ENCODE measurements at places on chromosomes 7 and 10.

- DNase-seq: no peak
These were observed 6.4 kb downstream of the ZSCAN25 start for GRCh38 chr7:99623091-99623693.

DNA sequence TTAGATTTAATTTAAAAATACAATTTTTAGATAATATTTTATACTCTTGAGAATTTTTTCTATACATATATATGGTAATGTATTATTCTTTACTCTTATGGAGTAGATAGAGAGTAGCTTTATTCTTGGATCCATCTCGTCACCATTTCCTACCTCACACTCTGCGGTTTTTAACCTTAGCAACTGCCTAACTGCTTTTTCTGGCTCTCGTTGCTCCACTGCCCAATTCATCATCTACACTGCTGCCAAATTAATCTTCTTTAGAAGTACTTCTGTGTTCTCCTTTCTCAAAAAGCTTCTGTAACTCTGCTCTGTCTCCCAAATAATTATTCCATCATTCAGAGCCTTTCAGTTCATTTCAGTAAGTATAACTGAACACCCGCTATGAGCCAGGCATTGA lies 35.3 kb downstream of the CAPZA2 start:
- peak; percentile 27 for DNase-seq

DNA sequence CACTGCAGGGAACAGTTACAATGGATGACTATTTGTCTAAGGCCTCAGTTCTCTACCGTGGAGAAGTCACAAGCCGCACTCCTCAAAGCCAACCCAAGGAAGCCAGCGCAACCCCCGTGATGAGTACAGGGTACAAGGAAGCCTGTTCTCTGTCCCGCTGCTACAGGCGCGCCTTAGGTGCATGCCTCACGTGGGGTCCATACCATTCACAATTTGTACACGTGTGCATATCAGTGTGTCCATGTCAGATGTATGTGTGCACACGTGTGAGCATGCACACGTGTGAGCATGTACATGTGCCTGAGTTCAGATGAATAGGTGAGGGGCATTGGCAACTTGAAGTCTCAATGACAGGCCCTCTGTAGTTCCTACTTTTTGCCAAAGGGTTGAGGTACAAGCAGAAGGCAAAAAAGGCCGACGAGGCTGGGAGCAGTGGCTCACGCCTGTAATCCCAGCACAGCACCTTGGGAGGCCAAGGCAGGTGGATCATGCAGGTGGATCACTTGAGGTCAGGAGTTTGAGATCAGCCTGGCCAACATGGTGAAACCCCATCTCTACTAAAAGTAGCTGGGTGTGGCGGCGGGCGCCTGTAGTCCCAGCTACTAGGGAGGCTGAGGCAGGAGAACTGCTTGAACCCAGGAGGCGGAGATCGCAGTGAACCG lies 62.8 kb downstream of the CTBP2 start:
- DNase-seq: no peak

DNA sequence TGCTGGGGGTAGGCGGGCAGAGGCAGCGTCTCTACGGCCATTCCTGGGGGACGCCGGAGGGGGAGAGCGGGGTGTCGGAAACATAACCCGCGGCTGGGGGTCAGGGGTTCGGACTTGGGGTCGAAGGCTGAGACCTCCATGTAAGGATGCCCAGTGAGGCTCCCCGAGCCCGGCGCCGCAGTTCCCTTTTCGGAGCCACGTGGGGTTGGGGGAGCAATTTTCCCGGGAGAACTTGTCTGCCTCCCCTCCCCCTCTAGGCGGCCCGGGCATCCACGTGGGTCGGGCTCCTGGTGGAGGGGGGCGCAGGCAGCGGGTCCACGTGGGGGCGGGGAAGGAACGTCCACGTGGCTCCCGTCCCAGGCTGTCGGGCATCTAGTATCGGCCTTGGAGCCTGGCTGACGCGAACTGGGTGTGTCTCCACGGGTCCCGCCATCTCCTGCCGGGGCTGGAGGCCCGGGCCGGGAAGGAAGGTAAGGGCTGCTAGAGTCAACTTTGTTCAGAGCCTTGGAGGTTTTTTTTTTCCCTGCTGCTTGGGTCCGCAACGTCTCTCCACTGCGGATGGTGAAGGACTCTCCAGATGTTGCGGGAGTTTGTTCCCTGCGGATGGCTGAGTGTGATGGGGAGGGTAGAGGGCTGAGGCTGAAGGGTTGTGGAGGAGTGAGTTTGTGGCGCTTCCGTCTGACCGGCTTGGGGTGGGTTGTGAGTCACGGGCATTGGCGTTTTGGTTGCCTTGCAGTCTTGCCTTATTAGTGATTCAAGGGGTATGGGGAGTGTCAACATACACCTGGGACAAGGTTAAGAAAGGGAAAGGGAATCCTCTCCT lies 744 bp downstream of the PPRC1 start:
- peak; percentile 42 for DNase-seq

DNA sequence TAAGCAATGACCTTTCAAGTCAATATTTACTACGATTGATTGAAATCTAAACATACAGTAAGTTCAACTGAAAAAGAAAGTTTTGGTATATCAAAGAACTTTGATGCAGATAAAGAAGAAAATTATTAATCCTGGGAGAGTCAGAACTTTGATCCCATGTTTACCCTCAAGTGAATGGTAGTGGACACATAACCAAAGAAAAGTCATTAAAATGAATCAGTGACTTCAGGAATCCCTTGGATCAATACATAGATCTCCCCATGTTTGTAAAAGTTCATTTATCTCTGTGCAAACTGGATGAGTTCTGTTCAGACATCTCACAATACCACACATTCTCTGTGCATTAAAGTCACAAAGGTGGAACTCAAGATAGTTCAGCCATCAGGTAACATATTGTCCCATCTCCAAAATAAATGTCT lies 75.5 kb upstream of the RELN start:
- DNase-seq: no peak

GRCh38 chr7:127652333-127653248 lies 597 bp downstream of the SND1 start:
- DNase-seq: no peak

DNA sequence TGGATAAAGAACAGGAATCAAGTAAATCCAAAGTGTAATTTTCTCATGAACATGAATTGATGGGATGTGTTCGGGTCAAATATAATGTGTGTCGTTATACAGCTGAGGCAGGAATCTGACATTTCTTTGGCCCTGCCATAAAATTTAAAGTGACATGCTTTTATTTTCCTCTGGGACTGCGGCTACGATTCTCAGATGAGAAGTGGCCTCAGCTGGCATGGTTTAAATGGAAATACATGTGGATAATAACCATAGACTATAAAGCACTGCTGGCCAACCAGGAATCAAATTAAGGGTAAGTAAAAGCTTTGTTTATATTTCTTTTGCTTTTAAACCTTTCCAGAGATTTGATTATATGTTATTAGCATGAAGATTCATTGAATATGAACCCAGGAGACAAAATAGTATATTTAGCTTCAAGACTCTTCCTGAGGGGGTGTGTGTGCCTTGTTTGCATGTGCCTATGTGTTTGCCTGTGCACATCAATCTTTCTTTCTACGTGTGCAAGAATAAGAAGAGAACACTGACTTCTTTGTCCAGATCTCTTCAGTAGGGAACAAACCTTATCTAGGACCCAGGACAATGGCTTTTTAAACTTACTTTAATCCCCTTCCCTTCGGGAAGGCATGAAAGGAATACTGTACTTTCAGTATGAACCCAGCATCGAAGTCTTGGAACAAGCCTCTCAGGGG lies 629.0 kb upstream of the PFKP start:
- DNase-seq: no peak

GRCh38 chr7:155482511-155483183 lies 24.7 kb downstream of the EN2 start:
- no peak for DNase-seq

DNA sequence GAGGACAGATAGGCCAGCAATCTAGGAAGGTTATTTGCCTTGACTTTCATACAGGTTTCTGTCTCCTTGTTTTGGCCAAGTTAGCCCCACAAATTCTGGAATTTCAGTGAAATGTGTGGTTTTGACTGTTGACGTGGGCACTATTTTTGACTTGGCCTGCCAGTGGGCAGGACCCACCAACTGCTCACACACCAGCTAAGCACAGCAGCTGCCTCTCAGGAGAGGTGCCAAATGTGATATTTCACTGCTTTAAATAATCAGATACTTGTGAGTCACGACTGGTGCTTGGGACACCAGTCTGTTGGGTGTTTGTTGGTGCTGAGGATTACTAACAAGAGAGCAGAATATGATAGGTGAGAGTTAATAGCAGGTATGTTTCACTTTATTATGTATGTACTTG lies 409.7 kb upstream of the MTPN start:
- DNase-seq: no peak

GRCh38 chr7:66189695-66190503 lies 15.2 kb upstream of the TPST1 start:
- DNase-seq: no peak

DNA sequence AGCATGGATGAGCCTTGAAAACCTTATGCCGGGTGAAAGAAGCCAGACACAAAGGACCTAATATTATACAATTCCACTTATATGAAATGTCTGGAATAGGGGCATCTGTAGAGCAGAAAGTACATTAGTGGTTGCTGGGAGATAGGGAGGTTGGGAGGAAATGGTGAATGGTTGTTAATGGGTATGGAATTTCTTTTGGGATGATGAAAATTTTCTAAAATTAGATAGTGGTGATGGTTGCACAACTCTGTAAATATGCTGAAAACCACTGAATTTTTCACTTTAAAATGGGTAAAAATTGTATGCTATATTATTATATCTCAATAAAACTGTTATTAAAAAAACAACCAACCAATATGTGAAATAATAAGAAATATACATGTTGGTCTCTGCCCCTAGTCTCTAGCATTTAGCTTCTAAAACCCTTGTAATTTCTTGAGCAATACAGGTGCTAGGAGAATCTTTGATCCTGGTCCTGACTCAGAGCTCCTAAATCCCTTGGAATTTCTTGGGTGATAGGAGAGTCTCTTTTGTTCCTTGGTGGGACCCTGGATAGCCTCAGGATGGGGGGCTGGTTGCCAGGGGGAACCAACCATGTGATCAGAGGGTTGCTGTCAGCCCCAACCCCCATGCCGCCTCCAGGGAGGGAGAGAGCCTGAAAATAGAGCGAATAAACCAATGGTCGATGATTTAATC lies 64.0 kb downstream of the TACR2 start:
- no peak for DNase-seq

GRCh38 chr10:95782318-95782717 lies 26.4 kb downstream of the ENTPD1 start:
- DNase-seq: no peak

GRCh38 chr10:15478429-15478828 lies 107.3 kb upstream of the FAM171A1 start:
- DNase-seq: no peak

DNA sequence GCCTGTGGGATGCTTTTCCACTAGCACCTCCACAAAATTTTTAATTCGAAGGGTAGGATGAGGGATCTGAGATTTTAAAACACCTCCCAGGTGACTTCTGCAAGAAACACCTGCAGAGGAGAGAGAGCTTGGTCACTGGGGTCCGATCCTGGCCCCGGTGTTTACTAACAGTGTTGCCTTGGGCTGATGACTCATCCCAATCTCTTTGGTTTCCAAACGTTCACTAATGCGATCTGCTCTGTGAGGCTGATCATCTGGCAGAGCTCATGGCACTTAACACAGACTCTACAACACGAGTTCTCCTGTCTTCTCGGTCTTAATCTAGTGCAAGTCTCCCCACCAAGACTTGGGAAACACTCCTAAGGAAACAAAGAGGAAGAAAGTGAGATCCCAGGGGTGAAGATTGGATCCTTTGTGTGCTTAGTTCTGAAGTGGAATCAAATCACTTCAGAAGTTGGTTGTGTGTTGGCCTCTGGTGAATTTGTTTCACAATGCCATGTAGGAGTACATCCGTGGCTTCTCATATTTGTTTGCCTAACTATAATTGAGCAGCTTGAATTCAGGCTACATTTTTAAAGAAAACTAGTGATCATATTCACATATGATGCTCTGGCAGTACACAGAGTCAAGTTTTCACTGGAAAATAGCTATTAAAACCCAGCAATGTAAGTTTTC lies 407.9 kb downstream of the NRG3 start:
- DNase-seq: no peak

GRCh38 chr10:102540023-102540422 lies 36.3 kb downstream of the SUFU start:
- DNase-seq: peak; percentile 49

GRCh38 chr10:104505521-104506042 lies 135.5 kb upstream of the SORCS3 start:
- DNase-seq: no peak

GRCh38 chr7:49424109-49424508 lies 349.3 kb upstream of the VWC2 start:
- DNase-seq: no peak

GRCh38 chr7:110204527-110204926 lies 886.4 kb upstream of the LRRN3 start:
- DNase-seq: no peak

DNA sequence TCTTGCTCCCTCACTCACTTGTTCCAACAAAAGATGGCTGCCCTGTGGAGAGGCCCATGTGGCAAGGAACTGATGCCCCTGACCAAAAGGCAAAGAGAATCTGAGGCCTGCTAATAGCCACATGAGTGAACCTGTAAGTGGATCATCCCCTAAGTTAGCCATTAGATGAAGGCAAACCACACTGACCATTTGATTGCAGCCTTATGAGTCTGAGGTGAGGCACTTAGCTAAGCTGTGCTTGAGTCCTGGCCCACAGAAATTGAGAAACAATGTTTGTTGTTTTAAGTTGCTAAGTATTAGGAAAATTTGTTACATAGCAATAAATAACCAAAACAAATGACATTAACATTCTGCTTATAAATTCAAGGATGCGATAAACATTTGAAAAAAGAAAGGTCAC lies 100.1 kb upstream of the BET1 start:
- no peak for DNase-seq

GRCh38 chr7:75945297-75946168 lies 30.6 kb downstream of the POR start:
- no peak for DNase-seq

- no peak for DNase-seq
These were observed 544.3 kb downstream of the TNS3 start for GRCh38 chr7:47037607-47038006.

DNA sequence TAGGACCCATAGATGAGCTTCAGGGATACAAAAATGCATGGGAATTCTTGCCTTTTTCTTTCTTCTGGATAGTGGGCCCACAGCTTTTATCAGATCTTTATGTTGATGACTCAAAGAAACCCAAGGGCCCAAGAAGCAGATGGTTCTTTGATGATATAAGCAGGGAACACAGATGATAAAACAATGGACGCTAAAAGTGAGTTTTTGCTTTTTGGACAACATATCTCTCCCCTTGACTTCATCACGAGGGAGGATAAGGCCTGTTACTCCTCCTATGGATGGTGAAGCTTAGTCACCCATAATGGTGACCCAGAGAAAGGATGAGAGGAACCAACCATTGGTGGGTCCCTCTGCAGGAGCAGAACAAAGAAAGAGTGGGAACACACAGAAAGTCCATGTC lies 6.5 kb upstream of the OGA start:
- no peak for DNase-seq
